ENCODE measurements at places on chromosomes 3 and 15. TPM values are rescaled to one million over a fixed set of nuclear protein-coding genes. Genes with fewer than 3 reads are reported as not detected.

DNA sequence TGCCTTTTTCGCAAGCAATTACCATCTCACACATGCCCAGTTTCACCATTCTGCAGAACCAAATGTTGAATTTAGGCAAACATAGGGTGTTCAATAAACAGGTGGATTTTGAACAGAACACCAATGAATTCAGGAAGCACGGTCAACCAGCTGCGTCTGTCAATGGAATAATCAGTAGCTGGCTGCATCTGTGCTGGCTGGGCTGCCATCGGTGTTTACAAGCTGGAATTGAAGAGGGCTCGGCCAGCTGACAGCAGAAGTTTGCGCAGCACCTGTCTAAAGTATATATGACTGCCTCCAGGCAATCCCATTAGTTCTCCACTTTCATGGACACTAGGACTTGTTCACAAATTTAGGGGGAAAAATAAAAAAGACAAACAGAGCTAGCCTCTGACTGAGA is 996.4 kb upstream of the CFAP20DC start:
- no peak overlapping the region for H3K27ac ChIP-seq
- DNase-seq: no peak
- no peak overlapping the region for H3K4me3 ChIP-seq
- no peaks in the 10 kb centered on the region for H3K36me3 ChIP-seq

DNA sequence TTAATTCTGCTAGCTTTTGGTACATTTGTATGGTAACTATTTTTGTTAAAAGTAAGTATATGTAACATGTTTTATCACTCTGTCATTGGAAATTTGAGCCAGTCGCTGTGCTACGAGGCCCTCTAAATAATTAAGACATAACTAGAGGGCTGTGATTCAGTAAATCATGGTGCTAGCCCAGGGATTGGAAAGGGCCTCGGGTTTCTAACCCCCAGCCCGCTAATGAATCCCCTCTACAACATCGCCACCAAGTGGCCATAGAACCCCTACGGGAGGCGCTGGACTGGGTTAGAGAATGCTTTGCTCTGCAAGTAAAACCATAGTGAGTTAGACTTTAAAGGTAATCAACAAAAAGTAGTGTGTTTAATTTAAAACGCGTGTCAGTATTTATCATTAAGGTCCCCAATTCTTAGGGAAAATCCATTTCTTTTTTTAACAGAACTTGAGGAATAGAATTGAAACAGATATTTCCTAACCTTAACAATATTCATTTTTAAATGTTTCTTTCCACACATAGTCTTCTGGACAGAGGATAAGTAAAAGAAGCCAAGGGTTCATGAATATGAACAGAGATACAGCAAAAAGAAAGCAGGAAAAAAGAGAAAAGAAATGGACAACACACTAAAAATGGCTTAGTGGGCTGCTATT is 744.7 kb downstream of the EPHA3 start:
- H3K4me3 ChIP-seq: no peak overlapping the region
- peak; percentile 83 for DNase-seq
- no peaks in the 10 kb centered on the region for H3K27me3 ChIP-seq
- H3K27ac ChIP-seq: no peak overlapping the region

DNA sequence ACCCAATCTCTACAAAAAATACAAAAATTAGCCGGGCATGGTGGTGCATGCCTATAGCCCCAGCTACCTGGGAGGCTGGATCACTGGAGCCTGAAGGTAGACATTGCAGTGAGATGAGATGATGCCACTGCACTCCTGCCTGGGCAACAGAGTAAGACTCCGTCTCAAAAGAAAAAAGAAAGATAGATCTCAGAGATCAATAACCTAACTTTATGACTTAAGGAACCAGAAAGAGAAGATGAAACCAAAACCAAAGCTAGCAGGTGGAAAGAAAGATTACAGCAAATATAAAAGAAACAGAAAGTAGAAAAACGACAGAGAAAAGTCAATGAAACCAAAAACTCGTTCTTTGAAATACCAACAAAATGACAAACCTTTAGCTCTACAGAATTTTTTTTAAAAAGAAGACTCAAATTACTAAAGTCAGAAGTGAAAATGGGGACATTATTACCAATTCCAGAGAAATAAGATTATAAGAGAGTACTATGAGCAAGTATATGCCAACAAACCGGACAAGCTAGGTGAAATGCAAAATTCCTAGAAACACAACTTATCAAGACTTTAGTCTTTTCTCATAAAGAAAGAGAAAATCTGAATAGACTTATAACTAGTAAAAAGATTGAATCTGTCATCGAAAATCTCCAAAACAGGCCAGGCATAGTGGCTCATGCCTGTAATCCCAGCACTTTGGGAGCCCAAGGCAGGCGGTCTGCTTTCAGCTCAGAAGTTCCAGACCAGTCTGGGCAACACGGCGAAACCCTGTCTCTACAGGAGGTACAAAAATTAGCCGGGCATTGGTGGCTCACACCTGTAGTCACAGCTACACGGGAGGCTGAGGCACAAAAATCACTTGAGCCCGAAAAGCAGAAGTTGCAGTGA is 35.0 kb downstream of the ACAP2 start:
- H3K27me3 ChIP-seq: no peaks in the 10 kb centered on the region
- H3K27ac ChIP-seq: no peak overlapping the region
- DNase-seq: no peak
- no peak overlapping the region for H3K4me3 ChIP-seq

GRCh38 chr3:143654906-143655305 is 193.4 kb downstream of the SLC9A9 start:
- no peak for DNase-seq
- no peaks in the 10 kb centered on the region for H3K27me3 ChIP-seq
- no peak overlapping the region for H3K4me3 ChIP-seq
- no peaks in the 10 kb centered on the region for H3K36me3 ChIP-seq
- peaks cover 4% of the 10 kb centered on the region for H3K4me1 ChIP-seq
- H3K27ac ChIP-seq: no peak overlapping the region

DNA sequence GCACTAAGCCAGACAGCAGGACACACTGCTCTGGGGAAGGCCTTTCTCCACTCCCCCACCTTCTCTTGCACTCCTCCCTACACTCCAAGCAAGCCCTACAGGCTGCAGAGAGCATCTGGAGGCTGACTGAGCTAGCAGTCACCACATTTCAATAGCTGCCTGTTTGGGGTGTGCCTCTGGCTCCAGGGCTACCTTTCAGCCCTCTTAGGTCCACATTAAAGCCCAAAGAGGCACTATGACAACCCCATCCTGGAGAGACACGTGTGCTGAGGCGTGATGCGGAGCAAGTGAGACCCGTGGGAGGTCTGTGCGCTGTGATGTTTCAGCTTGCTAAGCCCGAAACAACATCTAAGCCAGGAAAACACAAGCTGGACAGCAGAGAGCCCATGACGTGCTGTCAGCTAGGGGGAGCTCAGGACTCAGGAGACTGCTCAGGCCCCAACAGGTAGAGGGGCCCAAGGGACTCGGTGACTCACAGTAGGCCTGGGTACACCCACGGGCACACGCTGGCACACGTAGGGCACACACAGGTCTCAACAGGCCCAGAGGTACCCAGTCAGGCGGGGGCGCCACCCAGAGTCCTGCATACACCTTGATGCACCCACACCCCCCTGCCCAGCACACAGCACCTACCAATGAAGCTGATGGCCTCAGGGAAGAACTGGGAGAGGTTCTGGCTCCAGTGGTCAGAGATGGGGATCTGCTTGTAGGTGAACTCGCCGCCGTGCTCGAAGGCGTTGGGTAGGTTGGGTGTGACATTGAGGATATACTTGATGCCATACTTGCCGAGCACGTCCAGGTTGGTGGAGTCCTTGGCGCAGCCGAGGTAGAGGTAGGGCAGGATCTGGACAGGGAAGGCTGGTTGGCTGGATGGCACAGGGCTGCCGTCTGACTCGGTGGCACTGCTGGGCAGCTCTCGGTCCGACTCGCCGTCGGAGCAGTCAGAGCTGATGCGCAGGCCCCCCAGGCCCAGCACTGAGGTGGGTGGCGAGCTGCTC is 2.8 kb downstream of the DUSP7 start:
- H3K27ac ChIP-seq: 0 out of 2 replicates have a peak overlapping the region, but pooled peaks have one; percentile 23
- no peak overlapping the region for H3K4me3 ChIP-seq
- H3K4me1 ChIP-seq: peaks cover 29% of the 10 kb centered on the region

GRCh38 chr3:146160964-146161662 is at the start of gene PLOD2:
PLOD2 (minus strand) TSS chr3:146161184; CDS start chr3:146160989, 195 bp downstream.
- no peaks in the 10 kb centered on the region for H3K36me3 ChIP-seq
- DNase-seq: peak; percentile 36
- H3K27me3 ChIP-seq: peaks cover 3% of the 10 kb centered on the region
- H3K4me1 ChIP-seq: no peaks in the 10 kb centered on the region
- H3K4me3 ChIP-seq: peak within 1 kb of the TSS; percentile 69
- H3K27ac ChIP-seq: peak within 1 kb of the TSS; percentile 58

- H3K27me3 ChIP-seq: no peaks in the 10 kb centered on the region
- no peaks in the 10 kb centered on the region for H3K4me1 ChIP-seq
- H3K4me3 ChIP-seq: no peak overlapping the region
- no peak for DNase-seq
- no peaks in the 10 kb centered on the region for H3K36me3 ChIP-seq
Observed at GRCh38 chr3:176120507-176120906, 1076.8 kb downstream of the TBL1XR1 start.

Gene ZNF717
- not detected for total RNA-seq

Gene CFAP91
- total RNA-seq: 5.4 TPM

Gene ITGB5
- 251 TPM for total RNA-seq

Gene ALG1L2
- 1.7 TPM for total RNA-seq

Measured in H1 (cell line).